ENCODE measurements at places on chromosomes 3 and 15.

- DNase-seq: no peak
These were observed 25.5 kb downstream of the RFT1 start for GRCh38 chr3:53104762-53105161.

DNA sequence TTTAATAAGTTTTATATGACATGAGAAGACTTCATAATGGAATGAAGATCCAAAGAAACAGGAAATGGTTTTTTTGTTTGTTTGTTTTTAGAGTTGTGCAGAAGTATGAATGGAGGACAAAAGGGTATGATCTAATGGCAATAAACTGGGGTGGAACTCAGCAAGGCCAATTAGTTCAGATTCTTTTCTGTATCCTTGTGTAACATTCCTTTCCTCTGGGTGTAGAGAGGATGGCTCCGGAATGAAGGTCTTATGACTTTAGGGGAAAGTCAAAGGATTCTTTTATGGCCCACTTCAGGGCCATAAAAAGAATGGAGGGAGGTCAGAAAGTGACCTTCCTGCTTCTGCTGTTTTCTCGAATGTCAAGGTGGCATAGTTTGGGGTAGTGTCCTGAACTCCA, 152.6 kb downstream of the DPH6 start:
- DNase-seq: no peak

DNA sequence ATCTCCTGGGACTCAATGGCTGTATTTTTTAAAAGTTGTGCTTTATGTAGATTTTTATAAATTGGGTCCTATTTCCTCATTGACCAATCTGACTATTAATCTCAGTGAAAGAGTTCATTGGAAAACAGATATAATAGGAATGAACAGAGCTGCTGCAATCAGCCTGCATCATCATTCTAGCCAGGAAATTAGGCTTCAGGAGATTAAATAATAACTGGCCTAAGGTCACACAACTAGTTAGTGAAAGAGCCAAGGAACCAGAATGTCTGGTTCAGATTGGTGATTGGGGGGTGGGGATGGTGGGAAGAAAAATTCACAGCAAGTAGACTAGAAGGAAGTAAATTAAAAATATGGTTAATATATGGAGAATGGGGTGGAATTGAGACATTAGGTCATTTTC, 180.9 kb upstream of the ROPN1 start:
- DNase-seq: no peak

DNA sequence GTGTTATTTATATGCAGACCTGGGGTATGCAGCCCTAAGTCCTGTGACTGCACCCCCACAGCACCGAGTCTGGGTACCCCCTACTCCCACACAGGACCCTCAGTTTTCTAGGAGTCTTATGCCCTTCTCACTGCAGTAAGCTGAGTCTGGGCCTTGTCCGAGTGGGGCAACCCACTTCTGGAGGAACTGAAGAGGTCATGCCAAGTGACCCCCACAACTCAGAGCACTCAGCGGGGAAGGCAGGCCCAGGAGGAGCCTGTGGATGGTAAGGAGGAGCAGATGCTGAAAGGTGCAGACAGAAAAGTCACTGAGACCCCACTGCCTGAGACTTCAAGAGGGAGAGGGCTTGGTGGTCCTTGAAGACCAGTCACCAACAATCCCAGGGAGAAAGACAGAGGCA, 56.1 kb upstream of the FGD5 start:
- no peak for DNase-seq

- DNase-seq: no peak
These were observed 394.0 kb downstream of the FOXP1 start for GRCh38 chr3:71189480-71189879.

DNA sequence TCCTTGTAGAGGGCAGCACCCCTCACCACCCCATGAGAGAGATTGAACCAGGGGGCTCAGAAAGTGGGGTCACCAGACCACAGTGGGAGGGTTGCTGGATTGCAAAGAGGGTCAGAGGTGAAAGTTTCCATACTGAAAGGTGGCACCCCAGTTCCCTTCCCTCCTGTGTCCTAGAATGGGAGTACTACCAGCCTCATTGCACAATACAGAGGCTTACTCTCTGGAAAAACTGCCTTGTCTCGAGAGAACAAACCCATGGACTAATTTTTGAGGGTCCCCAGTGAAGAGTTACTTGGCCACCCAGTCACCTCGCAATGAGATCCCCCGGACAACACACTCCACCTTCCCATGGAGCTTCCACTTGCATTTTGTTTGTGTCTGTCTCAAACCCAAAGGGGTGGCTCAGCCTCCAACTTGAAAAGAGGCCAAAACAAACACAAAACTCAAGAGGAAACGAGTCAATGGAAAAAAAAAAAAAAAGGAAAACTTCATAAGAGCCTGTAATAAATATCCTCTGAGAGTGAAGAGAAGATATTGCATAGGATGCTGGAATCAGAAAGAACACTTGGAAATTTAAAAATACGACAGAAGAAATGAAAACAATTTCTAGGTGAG, 18.6 kb downstream of the MESP2 start:
- no peak for DNase-seq

GRCh38 chr3:149792452-149793270, at the start of gene ANKUB1:
Gene ANKUB1, minus strand, starts transcription at chr3:149792554. Its CDS starts 188 bp downstream, at chr3:149792366.
- no peak for DNase-seq

GRCh38 chr15:39066677-39067076, 502.1 kb upstream of the RASGRP1 start:
- no peak for DNase-seq

DNA sequence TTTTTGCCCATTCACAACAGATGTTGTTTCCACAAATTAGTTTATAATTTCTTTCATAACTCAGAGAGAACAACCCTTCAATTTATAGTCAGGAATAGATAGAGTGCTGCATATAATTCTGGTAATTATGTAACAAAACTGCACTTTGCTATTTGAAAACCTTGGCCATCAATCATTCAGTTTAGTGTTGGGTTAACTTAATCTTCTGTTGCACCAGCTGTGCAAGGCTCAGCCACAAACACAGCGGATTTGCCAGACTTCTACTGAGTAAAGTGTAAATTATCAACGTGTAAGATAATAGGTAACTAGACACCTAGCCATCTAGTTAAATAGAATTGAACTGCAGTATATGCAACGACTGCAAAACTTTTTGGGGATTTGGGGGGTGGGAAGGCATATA, 1064.3 kb upstream of the EPHA6 start:
- DNase-seq: no peak

DNA sequence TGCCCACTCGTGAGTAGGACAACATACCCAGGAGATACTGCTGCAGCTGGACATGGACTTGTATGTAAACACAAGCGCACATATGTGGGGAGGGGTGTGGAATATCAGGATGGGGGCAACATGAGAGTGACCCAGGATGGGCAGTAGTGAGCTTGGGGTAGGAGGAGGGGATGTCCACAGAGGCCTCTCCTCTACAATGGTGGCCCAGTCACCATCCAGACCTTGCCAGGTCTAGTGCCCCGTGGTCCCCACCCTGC, 266 bp upstream of the ZBTB47 start:
- DNase-seq: no peak

DNA sequence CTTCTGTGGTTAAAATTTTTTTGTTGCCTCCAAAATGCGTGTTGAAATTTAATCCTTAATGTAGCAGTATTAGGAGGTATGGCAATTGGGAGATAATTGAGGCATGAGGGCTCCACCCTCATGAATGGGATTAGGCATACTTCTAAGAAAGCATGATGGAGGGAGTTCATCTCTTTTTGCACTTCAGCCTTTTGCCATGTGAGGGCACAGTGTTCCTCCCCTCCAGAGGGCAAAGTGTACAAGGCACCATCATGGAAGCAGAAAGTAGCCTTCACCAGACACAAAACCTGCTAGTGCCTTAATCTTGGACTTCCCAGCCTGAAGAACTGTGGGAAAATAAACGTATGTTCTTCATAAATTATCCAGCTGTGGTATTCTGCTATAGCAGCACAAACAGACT, 429.5 kb downstream of the ZIC1 start:
- DNase-seq: no peak

DNA sequence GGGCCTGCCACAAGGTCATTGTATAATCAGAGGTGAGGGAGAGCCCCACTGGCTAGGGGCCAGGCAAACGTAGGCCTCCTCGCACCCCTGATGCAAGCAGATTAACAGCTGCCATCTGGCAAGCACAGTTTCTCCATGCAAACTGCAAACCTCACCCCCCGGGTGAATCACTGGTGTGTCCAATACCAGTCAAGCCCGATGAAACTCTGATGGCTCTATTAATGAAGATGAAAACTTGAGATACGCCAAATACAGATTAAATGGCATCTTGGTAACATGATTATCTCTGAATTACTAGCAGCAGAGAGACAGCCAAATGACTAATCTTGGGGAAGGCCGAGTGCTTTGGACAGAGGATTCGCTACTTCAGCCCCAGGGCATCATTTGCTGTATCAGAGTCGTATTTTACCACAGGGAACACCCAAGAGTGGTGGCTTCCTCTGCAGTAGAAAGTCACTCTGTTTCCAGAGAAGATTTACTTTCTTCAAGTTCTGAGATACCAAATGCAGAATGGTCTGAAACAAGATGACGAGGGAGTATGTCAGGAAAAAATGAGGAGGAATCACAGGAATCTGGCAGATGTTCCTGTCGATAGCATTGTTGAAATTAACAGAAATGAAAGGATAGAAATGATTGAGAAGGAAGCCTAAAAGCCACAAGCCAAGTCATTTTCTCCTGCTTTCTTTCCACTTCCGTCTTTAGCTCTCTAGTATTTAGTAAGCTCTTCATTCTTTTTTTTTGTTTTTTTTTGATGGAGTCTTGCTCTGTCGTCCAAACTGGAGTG, 96.2 kb upstream of the NR2F2 start:
- DNase-seq: no peak

DNA sequence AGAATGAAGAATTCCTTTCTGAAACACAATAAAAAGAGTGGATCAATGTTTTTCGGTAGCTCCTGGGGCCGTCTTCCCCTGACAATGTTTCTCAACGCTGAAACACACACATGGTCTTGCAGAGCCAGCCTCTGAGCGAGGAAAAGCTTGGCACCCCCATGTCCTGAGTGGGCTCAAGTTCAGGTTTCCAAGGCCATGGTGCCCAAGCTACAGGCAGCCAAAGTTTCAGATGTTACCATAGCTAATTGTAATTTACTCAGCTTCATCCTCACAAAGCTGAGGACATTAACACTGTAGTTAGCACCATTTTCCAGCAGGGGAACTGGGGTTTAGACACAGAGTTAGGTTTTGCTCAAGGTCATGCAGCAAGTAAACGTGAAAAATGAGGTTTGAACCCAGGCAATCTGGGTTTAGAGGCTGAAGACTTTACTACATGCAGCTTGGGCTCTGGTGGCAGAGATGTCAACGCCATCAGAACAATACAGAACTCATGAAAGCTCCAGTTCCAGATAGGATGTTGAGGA, 199.1 kb downstream of the TJP1 start:
- DNase-seq: no peak

- no peak for DNase-seq
These were observed 528.7 kb downstream of the ZIC1 start for GRCh38 chr3:147937891-147938290.

DNA sequence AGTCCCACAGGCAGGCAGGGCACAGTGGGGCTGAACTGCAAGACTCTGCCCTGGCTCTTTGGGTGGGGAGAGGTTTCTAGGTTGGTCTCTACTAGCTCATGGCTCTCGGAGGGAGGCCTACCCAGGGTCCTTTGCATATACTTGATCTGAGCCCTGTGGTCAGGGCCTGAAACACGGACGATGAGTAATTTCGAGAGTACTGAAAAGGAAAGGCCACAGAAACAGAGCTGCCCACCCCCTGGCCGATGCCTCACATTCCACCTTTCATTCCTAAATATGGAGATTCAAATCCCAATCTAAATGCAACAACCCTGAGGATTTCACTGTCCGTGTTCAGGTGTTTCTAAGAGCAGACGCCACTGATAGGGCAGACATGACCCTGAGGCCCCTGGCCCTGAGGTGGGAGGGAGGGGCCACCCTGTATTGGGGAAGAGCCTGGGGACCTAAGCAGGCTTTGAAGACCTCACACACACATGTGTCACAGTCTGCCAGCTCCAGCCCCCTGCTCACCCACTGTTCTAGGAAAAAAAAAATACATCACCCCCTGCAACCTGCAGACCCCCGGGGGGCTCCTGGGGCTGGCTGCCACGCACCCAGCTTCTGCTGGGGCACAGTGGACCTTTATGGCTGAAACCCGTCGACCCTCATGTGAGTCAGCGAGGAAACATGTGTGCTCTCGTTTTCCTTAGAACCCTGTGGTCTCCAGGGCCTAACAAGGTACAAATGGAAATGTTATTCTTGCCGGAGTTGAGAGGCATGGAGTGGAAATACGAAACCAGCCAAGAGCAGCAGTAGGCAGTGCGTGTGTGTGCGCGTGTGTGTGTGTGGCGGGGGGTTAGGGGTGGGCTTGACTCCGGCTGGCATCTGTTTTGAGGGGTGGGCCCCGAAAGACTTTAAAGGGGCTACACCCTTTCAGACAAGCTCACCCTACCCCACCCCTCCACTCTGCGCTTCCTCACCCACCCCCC, 112.7 kb downstream of the CHSY1 start:
- no peak for DNase-seq

DNA sequence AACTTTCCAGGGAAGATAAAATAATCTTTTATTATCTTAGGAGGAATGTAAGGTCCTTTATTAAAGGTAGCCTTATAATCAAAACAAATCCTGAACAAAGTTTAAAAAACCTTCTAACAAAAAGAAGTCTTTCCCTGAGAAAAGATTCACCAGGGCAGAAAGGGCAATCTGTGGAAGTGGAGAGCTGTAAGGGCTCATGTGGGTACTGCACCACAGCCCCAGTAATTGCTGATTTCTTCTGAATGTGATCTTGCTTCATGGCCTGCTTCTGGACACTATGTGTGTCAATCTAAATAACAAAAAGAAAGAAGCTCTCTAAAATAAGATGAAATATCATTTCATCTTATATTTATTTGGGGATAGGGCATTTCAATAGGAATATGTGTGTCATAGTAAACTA, 1501.6 kb downstream of the OTOL1 start:
- no peak for DNase-seq

DNA sequence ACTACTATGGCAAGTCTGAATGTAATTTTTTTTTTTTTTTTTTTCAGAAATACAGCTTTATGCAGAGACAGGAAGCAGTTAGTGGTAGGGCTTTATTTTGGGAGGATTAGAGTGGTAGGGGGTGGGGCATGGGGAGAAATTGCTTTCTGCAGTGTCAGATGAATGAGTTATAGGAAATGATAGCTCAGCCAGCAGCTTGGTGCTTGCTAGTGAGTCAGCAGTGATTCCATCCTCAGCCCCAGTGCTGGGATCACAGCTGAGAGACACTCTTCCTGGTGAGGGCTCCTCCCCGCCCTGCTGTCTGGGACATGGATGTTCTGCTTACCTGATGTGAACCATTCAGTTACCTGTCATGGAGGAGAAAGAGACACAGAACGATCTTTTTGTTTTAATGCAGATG, 39.6 kb downstream of the SEMA6D start:
- DNase-seq: no peak

DNA sequence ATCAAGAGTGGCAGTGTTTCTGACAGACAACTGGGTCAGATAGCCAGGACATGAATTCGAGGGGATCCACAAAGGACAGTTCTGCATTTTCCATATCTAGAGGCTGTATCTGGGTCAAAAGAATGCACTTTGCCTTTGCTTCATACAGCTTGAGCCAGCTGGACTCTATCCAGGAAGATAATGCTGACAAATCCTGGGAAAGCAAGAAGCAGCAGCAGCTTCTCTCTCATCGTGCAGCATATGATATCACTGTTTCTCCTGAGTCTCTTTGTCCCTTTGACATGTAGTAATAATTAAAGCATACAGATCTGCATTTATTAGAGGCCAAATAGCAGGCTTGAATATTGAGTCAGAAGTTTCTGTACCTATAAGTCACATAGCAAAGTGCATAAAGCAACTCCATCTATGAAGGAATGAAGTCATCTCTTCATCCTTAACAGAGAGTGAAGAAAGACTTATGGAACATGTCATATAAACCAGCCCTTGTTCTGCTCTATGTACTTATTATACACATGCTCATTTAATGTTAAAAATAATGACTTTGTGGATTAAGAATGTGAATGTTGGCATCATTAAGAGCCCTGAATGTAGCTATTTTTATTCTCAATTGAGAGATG, 236.8 kb upstream of the GBE1 start:
- no peak for DNase-seq

All from stimulated activated CD8-positive, alpha-beta memory T cell treated with anti-CD3 and anti-CD28 coated beads, Interleukin-7, amount 100 ng/mL, for 24 hours (primary cell).